ENCODE measurements at places on chromosomes 5 and 9.

DNA sequence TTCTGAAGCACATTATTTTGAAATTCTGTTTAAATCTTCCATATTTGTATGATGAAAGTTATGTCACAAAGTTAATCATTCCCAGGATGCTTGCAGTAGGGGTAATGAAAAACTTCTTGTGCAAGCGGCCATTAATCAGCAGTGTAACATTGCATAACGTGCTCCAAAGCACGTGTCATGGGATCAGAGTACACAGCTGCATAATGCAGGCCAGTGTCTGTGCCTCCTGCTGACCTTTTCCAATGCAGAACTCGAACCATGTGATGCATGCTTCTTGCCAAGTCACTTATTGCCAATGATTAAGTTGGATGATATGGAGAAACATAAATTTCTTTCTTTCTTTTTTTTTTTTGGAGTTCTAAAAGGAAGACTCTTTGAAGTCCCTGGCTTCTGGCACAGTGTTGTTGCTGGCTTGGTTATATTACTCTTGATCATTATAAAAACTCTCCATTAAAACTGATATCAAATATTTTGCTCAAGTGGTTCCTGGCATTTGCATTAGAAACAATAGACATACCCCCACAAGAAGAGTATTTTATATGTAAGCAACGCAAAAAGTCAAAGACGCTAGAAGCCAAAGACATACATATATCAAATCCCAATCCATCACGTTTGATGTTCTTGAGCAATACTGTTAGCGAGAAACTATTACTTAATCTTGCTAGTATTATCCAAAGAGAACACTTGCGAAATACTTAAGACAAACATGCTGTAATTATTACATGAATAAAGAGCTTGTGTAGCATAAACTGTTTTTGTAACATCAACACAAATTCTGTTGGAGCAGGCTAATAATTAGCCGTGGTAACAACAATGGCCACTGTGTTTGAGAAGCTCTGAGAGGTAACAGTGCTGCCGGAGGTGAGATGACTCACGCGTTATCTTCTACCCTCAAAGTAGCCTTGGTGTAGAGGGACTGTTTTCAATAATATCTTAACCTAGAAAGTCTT lies 164.2 kb downstream of the AUH start:
- DNase-seq, result no peak

DNA sequence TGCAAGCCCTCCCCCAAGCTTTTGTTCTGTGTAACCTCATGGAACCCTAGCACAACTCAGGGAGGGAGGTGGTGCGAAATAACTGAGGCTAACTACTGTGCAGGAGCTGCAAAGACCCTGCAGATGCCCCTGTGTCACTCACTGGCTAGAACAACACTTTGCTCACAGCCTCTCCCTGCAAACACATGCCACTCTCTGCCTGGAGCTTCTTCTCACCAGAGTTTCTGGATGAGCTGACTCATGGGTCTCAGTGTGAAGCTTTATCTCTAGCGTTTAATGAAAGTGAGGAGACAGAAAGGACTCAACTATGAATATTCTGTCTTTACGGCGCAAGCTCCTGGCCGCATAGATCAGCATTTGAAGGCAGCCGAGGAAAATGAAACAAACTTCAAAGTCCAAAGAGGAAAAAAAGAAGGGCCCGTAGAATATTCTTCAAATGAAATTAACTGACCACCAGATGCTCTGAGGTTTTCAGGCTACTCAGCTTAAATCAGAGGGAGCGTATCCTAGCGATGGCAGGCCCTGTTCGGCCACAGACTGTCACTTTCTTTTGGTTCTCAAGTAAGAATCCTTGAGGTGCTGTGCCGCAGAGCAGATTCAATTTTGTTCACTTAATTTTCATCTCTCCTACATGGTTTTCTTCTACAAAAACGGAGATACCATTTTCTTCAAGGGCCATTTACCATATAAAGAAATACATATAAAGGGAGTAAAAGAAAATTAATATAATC lies 77.7 kb upstream of the TAS2R1 start:
- no peak for DNase-seq

DNA sequence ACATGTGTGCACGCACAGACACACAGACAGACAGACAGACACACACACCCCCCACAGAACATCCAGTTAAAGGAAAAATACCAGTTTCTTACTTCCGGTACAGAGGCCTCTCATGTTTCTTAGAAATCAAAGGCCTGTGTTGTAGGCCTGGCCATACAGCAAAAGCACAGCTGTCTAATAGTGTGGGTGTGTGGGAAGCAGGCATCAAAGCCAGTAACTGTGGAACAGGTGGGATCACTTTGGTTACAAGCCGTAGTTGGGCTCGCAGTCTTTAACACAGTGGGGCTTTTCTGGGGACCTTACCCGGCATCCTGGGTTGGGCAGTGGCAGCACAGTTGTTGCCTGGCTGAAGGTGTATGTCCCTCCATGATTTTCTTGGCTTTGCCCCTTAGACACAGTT lies 55.2 kb downstream of the FBXL7 start:
- no peak for DNase-seq

- DNase-seq, result no peak
Observed at GRCh38 chr5:77329664-77330430, 119.4 kb downstream of the PDE8B start.

DNA sequence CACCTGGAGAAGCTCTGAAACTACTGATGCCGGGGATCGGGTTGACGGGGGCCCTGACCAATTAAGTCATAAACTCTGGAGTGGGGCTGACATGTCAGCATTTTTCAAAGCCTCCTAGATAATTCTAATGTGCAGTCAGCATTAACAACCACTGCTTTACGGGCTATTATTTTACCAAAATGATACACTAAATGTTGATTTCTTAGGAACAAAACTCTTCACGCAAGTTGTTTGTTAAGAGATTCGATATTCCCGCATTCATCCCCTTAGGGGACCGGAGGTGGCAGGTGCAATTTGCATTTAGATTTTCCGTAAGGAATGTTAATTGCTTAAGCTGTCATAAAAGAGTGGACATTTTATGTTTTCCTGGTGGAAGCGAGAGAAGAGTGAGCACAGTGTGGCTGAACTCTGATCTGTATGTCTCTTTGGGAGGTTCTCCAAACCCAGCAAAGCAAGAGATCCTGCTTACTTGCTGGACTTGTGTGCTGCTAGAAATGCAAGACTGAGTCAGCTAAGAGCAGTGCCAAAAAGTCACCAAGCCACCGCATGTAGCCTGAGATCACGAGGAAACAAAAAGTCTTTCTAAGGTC lies 77.6 kb downstream of the UGCG start:
- DNase-seq, result no peak

- DNase-seq, result no peak
Observed at GRCh38 chr5:113215401-113216060, 219.3 kb downstream of the TSSK1B start.

- no peak for DNase-seq
Observed at GRCh38 chr5:89246252-89246651, 363.3 kb upstream of the MEF2C start.

GRCh38 chr9:99348289-99348688 lies 126.2 kb downstream of the SEC61B start:
- DNase-seq, result no peak

- peak; percentile 18 for DNase-seq
Observed at GRCh38 chr5:148443998-148444397, 60.2 kb downstream of the FBXO38 start.

DNA sequence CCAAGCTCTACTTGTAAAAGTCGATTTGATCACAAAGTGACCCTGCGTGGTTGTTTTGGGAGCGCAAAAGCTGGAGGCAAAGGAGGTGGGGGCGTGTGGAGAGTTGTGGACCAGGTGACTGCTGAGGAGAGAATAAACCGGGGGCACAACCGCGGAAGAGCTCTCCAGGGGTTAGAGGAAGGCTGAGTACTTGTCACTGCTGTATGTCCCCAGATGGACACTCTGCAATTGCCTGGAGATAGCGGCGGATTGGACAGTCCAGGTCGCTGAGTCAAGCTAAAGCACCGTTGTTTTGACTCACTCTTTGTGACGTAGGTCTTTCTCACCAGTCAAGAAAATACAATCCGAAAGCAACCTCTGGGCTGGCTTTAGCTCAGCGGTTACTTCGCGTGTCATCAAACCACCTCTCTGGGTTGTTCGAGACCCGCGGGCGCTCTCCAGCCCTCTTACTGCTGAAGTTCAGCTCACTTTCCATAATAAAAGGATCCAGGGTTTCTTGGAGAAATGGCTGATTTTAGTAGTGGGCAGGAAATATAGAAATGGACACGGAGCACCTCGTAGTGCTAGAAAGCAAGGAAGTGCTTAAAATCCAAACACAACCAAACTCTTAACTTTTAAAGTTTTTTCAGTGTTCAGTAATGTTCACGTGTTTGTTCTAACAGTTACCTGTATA lies 25.7 kb downstream of the ZMAT2 start:
- peak; percentile 39 for DNase-seq

DNA sequence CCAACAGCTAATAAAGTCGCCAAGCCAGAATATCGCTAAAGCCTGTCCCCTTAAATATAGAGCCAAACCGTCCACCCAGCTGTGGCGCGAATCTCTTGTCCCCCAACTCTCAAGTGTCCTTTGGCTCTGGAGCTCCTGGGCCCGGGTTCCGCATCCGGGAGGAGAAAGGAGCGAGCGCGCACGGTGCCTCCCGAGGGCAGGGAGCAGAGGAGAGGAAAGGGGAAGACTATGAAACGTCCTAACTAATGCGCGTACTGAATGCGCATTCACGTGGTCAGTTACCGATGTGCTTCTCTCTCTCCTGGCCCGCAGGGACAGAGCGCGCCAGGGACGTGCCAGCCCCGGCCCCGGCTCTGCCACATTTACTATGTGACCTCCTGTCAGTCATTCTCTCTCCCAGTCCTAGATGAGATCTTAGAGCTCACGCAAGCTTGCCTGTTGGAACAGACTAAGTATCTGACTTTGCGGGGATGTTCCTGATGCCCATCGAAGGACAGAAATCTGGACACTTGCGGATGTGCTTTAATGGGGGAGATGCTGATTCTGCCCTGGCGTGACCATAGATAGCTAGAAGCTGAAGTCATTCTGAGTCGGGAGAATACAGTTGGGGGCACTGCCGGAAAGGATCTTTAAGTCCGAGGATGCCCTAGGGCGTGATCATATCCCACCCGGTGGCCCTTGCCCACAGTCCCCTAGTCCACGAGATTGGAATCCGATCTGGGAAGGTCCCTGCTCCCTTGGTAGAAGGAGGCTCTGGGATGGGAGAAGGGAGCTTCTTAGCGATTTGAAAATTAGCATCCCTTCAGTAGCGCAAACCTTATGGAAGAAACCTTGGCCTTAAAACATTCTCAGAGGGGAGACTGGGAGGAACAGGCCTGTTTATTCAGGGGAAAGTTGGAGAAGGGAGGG lies 5.7 kb upstream of the EBF1 start:
- DNase-seq, result no peak

DNA sequence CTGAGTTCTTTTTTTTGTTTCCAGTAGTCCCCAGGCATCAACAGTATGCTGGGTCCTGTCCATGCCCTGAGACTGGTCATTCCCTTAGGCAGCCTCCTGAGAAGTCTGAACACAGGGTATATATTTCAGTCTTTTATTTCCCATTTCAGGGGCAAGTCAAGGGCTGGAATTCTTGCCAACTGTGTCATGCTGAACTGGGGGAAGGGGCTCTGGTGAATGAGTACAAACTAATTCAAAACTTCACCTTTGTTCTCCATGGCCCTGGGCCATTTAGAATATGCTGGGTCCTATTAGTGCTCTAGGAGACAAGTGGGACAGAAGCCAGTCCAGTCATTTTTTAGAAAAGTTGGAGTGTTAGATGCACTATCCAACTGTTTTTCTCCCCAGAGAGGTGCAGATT lies 170.3 kb downstream of the TMC1 start:
- DNase-seq, result no peak

DNA sequence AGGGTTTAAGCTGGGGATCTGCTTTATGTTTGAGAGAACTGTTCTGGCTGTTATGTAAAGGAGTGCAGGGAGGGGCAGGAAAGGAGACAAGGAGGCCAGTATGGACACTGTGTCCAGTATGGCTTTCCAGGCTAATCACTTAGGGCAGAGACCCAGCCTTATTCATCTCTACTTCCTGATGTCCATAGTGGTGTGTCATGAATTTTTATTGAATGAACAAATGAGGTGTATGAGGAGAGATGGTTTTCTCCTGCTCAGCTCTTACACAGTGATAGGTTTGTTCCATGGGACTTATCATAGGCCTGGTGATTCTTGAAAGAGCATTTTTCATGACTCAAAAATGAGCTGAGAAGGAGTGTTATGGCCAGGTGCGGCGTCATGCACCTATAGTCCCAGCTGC lies 20.5 kb upstream of the FGFR4 start:
- no peak for DNase-seq

DNA sequence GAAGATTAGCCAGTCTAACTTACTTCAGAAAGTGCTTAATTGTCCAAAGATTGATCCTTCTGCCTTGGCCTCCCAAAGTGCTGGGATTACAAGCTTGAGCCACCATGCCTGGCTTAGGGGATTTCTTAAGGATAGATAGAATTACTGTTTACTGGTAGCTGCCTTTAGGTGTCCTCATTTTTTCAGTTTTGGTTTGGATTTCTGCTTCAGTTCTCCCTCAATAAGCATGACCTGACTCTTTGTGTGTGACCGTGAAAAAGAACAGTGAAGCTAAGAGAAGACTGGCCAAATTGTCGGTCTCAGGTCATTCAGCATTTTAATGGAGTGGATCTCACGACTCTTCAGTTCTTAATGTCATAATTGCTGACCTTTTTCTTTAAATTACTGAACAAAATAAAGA lies 22.9 kb upstream of the CMYA5 start:
- DNase-seq, result no peak

DNA sequence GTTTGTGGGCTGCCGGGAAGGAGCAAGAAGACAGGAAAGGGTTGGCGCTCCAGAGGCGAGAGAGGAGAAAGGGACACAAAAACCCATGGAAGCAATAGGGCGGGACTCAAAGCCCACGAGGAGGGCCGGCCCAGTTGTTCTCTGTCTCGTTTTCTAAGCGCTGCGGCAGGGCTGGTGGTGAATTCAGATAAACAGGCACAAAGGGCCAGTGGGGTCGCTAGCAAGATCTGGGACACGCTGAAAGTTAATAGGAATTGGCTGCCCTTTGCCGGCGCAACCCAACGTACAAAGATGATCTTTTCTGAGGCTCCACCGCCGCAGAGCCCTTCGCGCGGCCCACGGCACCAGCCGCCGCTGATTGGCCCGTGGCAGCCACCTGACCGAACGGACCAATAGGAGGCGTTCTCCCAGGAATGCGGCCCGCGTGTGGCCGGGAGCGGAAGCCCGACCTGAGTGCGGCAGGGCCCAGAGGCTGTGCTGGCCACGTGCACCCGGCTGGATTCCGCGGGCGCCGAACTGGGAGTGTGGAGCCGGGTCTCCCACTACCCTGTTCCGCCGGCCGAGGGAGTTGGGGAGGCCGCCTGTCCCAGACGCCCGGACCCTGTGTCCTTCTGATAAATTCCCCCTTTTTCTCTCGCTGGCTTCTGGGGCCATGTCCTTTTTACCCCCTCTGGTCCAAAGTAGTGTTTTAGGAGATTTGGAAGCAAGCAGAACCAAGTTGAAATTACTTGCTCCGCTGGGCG lies 16.8 kb upstream of the NSD1 start:
- peak; percentile 82 for DNase-seq

GRCh38 chr5:150080696-150081435 lies 5.5 kb downstream of the CSF1R start:
- DNase-seq, result no peak

- no peak for DNase-seq
Observed at GRCh38 chr5:177594071-177594470, 2.1 kb downstream of the TMED9 start.

GRCh38 chr5:168006456-168007130 lies 284.9 kb upstream of the WWC1 start:
- DNase-seq, result no peak
